ENCODE measurements at places on chromosomes 2 and 18.

- DNase-seq: no peak
Measured at GRCh38 chr2:179671043-179671981, 190.1 kb downstream of the ZNF385B start.

GRCh38 chr2:143697744-143698143 is 568.5 kb downstream of the ARHGAP15 start:
- DNase-seq: no peak

GRCh38 chr2:187782301-187782700 is 228.1 kb upstream of the TFPI start:
- DNase-seq: no peak

DNA sequence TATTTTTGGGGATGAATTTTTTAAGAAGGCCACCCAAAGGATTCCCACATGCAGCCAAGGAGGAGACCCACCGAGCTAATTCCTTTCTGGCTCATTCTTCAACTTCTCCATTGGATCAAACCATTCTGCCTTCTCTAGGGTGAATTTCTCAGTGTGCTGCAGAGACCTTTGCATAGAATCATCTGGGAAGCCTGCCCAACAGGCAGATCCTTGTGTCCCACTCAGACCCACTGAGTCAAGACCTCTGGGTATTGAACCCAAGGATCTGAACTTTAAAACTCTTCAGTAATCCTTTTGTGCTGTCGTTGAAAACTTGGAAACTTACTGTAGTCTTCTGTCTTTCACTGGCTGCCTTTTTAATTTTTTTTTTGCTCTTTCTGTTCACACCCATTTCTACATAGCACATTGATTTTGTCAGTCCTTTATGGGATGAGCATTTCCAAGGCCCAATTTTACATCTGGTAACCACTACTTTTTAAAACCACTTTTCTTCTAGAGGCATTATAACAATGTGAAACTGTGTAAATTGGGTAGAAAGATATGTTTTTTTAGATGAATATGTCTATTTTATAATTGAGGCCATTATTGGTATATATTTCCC is 120.2 kb downstream of the TSN start:
- no peak for DNase-seq

DNA sequence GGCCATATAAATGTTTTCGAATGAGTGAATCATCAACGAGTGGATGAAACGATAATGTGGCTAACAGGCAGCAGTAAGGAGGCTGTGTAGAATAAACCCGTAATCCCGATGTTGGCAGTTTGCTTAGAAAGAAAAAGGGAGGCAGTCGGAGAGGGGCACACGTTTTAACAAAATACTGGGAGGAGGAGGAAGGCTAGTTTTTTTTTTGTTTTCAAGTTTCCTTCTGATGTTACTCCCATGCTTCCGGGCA is 476 bp upstream of the MSH2 start:
- DNase-seq: no peak

DNA sequence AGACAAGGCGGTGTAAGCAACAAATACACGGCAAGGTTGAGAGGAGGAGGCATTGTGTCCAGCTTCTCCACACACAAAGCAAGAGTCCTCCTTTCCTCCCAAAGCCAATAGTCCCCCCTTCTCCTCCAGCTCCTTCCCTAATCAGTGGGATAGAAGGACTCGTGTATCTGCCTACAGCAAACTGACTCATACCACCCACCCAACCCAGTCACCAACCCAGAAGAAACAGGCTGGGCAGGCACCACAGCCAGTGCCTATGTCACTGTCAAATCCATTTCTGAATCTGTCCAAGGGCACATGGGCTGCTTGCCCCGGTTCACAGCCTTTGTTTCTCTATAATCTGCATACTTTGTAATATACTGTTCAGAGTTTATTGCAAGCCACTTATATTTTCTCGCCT is 19.2 kb upstream of the NMS start:
- no peak for DNase-seq

GRCh38 chr2:74632209-74632938 is 15.8 kb downstream of the M1AP start:
- DNase-seq: no peak

DNA sequence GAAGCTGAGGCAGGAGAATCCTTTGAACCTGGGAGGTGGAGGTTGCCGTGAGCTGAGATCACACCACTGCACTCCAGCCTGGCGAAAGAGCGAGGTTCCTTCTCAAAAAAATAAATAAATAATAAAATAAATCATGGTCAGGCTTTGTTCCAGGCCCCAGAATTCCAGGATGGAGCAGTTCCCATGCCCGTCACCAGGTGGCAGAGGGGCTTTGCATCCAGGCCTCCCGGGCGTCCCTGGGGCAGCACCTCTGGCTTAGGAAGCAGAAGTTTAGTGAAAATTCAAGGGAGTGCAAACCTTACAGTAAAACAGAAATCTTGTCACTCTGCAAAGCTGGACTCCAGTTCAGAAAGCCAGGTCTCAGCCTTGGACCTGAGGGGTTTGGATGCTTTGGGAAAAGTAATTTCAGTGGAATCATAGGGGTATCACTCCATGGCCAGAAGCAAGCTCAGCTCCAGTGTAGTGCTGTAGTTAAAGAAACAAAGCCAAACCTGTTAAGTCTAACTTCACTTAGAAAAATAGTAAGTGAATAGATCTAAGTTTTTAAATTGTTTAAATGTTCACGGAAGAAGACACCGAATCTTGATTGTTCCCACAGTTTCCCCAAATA is 512.7 kb downstream of the CMPK2 start:
- DNase-seq: no peak

GRCh38 chr2:28976584-28976983 is 4.5 kb upstream of the TOGARAM2 start:
- no peak for DNase-seq

- DNase-seq: peak; percentile 58
Measured at GRCh38 chr2:201235860-201236811, 24.2 kb upstream of the CASP8 start.

DNA sequence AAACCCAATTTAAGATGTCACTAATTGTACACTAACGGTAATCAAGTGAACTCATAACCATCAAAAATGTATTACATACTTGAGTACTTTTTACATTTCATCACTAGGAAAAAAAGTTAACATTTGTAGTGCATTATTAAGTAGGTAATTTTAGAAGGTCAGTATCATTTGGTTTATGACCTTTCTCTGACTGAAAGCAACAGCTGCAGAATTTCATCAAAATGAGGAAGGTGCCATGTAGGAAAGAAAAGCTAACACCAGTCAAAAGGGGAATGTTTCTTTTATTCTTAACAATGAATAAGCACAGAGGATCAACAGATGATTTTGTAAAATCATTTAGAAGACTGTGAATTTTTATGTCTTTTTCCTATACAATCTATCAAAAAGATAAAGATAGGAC is 79.0 kb downstream of the PIGN start:
- DNase-seq: no peak

GRCh38 chr2:25664183-25664964 is 9.0 kb downstream of the DTNB start:
- DNase-seq: no peak
